ENCODE measurements at places on chromosomes 6 and 20.

DNA sequence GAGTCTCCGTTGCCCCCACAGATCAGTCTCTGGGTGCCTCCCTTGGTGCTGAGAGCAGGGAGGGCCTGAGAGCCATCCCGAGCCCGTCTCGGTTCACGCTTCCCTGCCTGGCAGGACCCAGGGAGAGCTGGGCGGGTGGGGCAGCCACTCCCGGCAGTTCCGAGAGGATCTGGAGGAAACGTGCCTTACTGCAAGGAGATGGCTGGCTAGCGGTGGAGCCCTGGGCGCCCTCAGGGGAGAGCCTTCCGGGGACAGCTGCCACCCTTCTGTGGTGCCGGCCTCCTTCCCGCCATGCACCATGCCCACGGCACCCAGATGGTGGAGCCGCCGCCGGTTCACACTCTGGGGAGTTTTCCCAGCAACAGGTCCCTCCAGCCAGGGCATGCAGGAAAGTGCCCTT lies 45.8 kb upstream of the SLCO4A1 start:
- no peak for DNase-seq

DNA sequence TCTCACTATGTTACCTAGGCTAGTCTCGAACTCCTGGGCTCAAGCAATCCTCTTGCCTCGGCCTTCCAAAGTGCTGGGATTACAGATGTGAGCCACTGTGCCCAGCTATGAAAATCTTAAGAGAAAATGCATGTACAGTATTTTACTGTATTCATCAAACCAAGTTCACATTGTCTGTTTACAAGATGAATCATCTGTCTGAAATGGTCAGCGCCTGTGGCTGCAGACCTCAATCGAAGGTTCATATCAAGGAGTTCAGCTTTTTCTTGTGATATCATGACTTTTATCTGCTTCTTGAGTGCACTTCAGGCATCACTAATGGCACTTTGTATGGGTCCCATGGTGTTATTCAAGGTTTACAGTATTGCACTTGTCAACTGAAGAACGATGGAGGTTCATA lies 155.1 kb downstream of the SLC16A10 start:
- DNase-seq = no peak

DNA sequence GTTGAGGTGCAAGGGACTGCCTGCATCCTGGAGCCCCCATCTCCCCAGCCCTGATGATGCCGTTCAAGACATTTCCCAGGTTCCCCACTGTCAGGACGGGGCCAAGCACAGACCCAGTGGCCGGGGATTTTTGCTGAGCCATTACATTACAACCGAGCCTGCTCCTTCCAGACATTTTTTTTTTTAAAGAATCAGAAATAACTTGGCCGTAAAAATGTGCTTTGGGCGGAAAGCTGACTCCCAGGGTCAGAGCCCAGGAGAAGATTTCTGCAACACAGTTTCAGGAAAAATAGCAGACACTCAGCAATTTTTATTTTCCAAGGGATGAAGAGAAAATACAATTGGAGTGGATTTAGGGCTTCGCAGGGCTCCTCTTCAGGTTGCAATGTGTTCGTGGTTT lies 87.9 kb downstream of the LRFN2 start:
- DNase-seq = no peak

- peak; percentile 37 for DNase-seq
Observed at GRCh38 chr6:143060806-143061596, at the start of gene AIG1. Gene AIG1 (plus strand): TSS chr6:143060889. CDS start chr6:143060926, 37 bp downstream.

GRCh38 chr6:18153311-18153703 lies 1.6 kb downstream of the TPMT start:
- DNase-seq = no peak

DNA sequence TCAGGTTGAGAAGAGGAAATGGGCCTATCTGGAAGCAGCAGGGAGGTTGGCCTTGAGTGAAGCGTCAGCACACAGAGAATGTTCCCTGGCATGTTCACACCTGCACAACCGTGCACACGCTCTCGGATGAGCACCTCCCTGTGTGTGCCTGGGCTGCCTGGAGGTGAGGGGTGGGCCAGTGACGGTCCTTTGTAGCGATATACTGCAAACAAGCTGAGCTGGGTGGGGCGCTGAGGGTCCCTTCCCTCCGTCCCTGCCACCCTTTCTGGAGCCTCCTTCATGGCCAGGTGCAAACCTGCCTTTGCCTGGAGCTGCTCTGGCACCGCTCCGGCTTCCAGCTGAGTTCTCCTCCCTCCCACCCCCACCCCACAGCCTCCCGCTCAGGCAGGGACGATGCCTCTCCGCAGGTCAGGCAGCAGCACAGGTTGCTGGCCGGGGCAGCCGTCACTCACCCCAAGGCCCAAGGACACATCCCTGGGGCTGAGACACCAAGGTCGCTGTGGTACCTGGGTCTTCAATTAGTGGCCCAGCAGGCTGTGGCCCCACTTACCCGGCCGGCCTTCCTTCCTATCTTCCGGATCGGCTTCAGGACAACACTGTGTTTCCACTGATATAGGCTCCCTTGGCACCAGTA lies 111.6 kb downstream of the ERMARD start:
- DNase-seq = no peak

DNA sequence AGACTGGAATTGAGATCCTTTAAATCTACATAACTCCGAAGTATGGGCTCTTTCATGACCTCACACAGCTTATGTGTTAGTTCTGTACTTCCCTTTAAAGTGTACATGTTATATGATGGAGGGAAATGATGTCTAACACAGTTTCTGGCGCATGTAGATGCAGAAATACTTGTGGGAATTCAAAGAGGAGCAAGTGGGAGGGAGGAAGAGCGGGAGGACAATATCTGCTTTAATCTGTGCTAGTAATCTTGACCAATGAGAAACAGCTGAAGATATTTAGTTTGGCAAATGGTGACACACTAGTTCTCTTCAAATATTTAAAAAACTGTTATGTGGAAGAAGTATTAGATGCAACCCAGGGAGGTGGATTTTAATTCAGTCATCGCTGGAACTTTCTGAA lies 62.9 kb upstream of the PLEKHG1 start:
- no peak for DNase-seq

DNA sequence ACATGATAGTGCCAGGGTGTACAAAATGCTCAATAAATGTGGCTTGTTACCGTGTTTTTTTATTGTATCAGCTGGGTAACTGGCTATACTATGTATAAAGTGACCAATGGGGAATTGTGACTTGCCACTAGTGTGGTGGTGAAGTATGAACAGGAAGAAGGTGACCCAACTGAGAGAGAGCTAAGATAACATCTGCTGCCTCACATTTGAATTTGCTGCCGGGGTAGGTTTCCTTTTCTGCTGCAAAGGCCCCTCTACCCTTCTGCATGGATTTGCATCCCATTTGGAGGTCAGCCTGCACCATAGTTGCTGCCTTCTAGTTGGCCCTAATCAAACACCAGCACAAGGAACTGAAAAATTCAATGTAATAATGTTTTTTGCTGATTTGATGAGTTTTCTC lies 24.1 kb downstream of the IL17A start:
- DNase-seq = no peak

GRCh38 chr6:35064757-35065440 lies 76.2 kb downstream of the TCP11 start:
- no peak for DNase-seq

- no peak for DNase-seq
Observed at GRCh38 chr6:148750838-148751792, 4.3 kb downstream of the UST start.

- no peak for DNase-seq
Observed at GRCh38 chr6:116387374-116387773, 16.6 kb downstream of the DSE start.

DNA sequence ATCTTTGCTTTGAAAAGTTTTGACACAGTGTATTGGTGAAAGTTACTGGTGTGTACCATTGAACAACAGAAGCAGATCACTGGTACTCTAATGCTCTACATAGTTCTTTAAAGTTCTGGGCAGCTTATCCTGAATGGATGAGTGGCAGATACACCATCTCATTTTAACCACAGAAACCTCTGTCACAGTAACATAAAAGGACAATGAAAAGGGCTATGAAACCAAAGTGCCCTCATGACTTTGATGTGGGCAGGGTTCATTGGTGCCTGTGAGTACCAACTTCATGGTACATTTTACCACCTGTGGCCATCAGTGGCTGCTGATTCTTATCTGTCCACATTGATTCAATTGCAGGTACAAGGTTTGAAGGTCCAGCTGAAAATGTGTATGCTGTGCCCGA lies 285.7 kb upstream of the PREP start:
- DNase-seq = no peak

Data from stimulated activated CD8-positive, alpha-beta memory T cell treated with anti-CD3 and anti-CD28 coated beads, Interleukin-4, amount 100 ng/mL, for 1 hour (primary cell).